ENCODE measurements at places on chromosomes 11 and 22.

DNA sequence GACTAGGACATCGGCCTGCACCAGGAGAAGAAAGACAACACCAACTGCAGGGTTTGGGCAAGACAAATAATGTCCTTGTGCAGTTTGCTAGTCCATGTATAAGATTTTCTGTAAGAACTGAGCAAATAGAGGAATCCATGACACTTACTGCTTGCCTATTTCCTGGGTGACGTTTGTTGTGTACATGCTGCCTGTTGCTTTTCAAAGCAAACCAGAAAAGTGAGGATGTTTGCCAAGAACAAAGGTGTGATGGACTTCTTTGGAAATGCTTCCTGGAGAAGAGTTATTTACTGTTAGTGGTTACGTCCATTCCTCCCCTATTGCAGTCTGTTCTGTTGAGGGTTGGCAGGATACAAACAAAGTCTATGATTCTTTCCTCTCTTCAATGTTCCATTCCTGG, 126.5 kb downstream of the CASP12 start:
- DNase-seq, result no peak

- no peak for DNase-seq
Measured at GRCh38 chr11:1899090-1899489, 7.4 kb upstream of the PRR33 start.

DNA sequence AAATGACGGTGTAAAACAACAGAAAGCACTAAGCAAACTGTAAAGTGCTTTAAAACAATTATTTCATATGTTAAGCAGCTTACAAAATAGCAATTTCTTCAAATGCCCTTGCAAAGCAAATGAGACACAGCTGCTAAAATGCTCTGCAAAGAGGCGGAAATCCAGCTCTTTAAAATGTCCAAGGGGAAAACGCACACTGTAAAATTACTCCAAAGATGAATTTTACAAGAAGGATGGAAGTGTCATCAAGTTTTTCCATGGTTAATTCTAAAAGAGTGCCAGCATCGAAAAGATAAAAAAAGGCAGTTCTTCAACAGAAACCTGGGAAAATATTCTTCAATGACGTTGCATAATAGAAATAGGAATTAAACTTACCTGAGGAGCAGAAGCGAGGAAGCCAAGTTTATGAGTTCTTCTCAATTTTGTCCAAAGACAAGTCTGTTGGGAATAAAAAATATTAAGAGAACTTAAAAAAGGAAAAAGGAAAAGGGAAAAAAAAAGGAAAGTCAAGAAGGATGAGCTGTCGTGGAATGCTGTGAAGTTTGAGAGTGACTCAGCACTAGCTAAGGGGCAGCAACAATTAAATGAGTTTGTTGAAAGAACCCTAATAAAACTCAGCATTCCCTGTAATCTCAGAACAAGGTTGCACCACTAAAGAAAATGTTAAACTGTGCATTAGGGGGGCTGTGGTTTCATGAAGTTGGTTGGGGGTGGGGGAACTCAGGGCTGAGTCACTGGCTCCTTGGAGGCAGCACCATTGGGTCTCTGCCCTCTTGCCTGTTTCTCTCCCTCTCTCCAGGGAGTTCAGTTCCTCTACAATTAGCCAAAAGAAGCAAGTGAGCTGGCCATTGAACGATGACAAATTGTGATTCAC, 64.2 kb upstream of the BLID start:
- DNase-seq, result no peak

DNA sequence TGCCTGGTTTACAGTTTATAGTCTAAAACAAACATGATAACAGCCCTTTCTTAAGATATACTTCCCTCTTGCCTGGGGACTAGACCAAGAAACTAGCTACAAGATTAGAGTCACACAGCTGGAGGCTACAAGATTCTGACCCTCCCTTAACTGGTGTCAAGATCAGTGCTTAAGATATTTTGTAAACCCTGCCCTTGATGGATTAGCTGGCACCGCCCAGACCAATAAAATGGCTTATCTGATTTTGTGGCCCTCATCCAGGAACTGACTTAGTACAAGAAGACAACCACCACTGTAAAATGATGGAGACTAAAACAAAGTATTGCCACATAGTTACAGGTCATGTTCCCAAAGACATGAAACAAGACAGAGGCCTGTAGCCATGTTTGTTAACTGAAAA, 53.4 kb downstream of the FAM181B start:
- no peak for DNase-seq

DNA sequence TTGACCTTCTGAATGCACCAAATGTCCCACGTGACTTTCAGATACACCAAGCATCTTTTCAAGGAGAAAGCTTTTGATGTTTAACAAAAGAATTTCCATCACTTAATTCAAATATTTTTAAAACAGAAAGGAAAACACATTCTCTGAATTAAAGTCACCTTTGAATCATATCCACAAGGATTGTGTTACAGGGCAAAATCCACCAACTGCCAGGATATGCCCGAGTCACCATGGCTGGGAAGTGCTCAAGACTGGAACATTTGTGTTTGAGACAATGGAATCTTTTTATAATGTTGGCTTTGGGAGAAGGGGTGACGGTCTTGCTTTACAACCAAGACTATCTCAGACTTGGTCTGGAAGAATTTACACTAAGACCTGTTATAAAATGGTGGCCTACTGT, 40.8 kb downstream of the BID start:
- DNase-seq, result no peak

GRCh38 chr22:35684270-35684700, 33.4 kb upstream of the APOL5 start:
- DNase-seq, result no peak

Measured in central memory CD4-positive, alpha-beta T cell (primary cell).